ENCODE measurements at places on chromosomes 2 and 18.

GRCh38 chr2:126953483-126953882 lies 54.8 kb downstream of the TEX51 start:
- ATAC-seq = no peak

- ATAC-seq = no peak
Observed at GRCh38 chr2:120745420-120746111, 9.9 kb downstream of the GLI2 start.

GRCh38 chr2:2947406-2947805 lies 430.2 kb downstream of the EIPR1 start:
- no peak for ATAC-seq

DNA sequence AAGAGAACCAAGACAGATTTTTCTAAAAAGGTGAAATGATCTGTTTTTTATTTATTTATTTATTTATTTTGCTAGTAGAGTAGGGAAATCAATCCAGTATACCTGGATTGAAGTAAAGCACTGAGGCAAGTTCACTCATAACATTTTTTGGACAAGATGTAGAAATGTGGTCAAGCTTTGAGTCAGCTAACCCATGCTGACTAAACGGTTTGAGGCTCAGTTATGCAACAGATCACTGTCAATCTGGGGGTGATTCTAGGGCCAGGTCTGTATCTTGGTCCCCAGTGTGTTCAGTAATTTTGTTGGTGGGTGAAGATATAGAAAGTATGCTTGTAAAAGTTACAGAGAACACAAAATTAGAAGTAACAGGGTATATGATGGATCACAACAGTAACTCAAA lies 60.2 kb downstream of the RMDN2 start:
- no peak for ATAC-seq

DNA sequence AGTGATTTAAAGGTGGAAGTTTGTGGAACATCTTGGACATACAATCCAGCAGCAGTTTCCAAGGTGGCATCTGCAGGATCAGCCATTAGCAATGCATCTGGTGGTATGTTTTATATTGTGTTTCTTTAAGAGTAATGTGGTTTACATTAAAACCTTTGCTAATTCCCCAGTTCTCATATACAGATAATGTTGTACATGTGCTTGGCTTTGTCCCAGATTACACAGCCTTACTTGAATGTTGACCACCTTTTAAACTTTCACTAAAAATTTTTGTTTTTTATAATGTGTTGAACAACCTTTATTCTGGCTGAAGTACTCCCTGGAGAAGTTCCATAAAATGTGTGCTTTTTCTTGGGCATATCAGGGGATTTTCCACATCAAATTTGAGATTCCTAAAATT lies 57.5 kb downstream of the MIB1 start:
- no peak for ATAC-seq

- ATAC-seq = no peak
Observed at GRCh38 chr18:37734406-37734805, 168.8 kb upstream of the CELF4 start.

DNA sequence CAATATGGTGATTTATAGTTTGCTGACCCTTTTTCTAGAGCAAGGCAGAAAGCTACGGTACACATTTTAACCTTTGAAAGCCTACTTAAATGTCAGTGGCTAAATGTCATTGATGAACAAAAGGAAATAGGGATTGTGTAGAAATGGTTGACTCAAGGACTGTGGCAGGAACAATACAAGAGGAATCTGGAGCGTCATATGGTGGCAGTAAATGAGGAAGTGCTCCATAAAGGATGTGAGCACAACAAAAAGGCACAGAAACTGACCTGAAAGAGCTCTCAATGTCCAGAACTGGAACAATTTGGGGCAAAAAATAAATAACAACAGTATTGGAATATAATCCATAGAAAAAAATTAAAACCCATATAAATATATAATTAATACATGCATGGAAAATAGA lies 443.9 kb upstream of the VRK2 start:
- ATAC-seq = no peak

DNA sequence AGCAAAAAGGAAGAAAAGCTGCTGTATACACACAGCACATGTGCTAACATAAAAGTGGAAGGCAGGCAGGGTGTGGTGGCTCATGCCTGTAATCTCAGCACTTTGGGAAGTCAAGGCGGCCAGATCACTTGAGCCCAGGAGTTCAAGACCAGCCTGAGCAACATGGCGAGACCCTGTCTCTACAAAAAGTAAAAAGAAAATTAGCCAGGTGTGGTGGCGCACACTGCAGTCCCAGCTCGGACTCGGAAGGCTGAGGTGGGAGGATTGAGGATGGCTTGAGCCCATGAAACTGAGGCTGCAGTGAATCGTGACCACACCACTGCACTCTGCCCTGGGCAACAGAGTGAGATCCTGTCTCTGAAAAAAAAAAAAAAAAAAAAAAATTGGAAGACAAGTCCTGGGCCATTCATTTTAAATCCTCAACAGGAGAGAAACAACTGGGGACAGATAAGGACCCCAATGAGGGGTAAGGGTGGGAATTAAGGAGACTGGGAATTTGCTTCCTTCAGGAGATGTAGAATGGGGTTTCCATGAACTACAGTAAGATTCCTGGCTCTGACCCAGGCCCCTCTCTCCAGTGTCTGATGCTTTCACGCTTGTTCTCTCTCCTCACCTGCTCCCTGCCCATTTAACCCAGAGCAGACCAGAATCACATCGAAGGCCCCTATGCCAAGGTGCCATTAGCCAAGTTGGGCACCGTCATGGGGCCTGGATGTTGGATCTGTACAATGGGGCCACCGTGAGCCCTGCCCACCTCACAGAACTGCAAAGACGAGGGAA lies 29.6 kb downstream of the TNS1 start:
- ATAC-seq = no peak

DNA sequence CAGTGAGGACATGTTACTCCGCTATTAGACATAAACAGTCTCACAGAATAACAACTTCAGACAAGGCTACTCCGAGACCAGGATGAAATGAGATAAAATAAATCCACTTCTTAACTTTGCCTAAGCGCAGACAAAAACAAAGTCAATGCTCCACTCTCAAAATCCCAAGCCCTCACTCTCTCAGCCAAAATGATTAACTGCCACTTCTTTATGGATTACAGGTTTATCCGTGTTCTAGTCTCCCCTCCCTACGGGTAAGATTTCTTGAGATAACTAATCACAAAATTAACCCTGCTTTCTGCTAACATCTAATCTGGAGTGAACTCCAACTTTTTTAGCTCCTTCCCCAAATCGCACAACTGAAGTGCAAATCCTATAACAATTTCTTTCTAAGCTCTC lies 1.1 kb upstream of the CRYGC start:
- ATAC-seq = no peak

DNA sequence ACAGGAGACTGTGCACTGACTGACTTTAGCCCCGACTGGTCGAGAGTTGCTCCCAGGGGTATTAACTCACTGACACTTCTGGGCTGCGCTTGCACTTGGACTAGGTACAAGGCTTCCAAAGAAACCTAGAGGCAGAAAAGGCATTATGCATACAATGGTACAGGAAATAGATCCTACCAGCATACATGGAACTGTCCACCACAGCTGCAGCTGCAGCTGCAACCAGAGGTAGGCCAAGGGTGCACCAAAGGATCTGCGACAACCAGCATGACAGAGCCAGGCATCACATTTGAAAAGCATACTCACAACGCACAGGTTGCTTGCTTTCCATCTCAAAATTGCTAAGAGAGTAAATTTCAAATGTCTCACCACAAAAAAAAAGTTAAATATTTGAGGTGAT lies 22.6 kb upstream of the PGAP1 start:
- no peak for ATAC-seq

GRCh38 chr2:86021396-86022378 lies 84.0 kb downstream of the POLR1A start:
- ATAC-seq = no peak

GRCh38 chr2:68319398-68320117 lies at the start of gene CNRIP1:
Gene CNRIP1, minus strand, starts transcription at chr2:68319949. Its CDS starts 549 bp downstream, at chr2:68319400.
- ATAC-seq = peak; percentile 82

GRCh38 chr18:42961298-42961697 lies 154.2 kb downstream of the RIT2 start:
- ATAC-seq = no peak

- peak; percentile 72 for ATAC-seq
Observed at GRCh38 chr2:167196461-167197252, 308.4 kb downstream of the XIRP2 start.

GRCh38 chr18:711310-711656 lies 1.1 kb downstream of the ENOSF1 start:
- ATAC-seq = peak; percentile 24

DNA sequence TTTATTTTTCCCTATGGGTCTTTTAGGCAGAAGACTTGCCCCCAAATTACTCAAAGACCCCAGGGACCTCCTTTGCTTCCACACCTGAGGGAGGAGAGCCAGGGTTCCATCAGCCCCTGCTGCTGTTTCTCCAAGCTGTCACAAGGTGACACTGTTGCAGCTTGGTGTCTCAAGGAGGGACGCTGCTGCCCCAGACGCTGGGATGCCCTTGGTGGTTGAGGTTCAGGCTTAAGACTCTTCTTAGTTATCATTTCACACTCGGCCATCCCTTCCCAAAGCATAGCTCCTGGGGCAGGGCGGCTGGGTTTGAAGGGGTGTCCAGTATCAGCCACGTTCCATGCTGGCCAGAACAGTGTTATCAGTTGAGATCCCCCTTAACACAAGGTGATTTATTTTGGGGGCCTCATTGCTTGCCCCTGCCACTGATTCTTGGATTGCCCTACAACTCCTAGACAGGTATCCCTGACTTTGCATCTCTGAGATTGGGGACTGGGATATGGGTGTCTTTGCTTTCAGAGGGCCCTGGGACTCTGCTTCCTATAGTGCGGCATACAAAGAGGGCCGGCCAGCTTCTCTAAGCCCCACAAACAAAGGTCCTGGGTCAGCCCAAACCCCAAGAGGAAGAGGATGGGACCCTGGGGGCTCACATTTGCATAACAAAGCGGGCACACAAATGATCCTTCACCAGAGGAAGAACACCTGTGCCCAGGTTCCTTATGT lies 22.7 kb downstream of the GPR55 start:
- ATAC-seq = peak; percentile 87

DNA sequence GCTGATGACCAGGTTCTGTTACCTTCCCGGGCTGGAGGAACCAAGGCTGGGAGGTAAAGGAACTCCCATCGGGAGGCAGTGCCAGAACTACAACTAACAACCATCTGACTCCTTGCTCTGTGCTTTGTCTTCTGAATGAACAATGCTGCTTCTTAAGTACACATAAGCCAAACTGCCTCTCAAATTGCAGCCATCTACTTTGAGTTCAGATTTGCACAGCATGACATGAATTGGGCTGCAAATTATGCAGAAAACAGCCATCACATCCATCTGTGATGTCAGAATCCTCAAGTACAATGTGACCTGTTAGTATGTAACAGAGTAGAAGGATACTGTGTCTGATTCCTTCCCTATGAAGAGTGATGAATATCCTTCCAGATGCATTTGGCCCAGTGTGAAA lies 290.6 kb downstream of the ZNF521 start:
- ATAC-seq = no peak

GRCh38 chr2:113342650-113343049 lies 63.9 kb upstream of the PAX8 start:
- no peak for ATAC-seq

DNA sequence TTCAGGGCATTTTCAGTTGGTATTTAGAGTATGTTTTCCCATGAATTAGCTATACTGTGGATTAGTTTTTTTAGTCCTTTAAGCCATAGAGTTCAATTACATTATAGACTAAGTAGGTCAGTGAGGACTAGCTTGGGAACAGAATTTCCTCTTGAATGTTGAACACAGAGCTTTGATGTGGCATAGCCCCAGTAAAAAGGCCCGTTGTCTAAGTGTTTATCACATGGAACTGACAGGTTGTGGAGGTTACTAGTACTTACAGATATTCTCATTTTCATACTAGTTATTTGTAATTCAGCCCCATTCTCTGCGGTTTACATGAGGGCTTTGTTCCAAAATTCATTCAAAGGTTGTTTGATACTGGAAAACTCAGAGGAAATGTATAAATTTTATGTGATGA lies 6.2 kb downstream of the INSIG2 start:
- no peak for ATAC-seq

GRCh38 chr2:176105078-176105729 lies 1.9 kb upstream of the HOXD11 start:
- ATAC-seq = peak; percentile 11

DNA sequence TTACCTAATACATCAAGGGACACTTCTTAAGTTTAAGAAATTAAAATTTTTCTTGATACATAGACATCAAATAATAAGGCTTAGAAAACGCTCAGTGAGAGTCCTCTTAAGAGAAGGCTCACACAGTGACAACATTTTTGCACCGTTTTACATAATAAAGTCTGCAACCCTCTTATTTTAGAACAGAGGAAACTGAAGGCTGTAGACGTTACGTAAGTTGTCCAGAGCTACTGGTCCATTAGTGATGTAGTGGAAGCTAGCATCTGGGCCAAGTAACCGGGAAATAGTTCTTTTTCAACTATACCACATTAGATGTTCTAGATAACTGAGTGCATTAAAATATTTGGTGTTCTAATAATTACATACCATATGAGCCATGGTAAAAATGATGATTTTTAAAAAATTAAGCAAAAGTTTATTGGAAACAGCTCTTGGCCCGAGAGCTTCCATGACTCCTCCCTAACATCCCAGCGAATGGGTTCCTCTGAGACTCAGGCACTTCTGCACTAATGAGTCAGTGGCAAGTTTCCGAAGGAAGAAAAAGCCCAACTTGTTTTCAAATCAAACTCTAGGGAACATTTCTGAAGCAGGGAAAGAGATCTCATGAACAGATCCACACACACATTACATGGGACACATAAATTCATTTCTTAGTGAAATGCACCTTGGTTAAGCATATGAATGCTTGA lies 232.6 kb upstream of the PXDN start:
- ATAC-seq = no peak

DNA sequence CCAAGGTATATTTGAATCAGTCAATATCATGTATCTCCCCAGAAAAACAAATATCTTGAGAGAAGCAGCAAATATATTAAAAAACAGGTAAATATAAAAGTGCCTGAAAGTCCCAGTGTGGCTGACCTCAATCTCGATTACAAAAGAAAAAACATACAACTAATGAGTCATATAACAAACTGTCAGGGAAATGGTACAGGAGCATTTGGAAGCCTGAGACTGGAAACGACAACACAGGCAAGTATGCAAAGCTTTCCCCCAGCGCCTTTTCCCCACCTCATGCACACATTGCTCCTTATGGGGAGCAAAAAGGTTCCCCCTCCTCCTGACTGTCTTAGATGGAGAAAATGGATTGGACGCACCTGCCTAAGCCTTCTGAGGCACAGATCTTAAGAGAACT lies 230.7 kb downstream of the TMX3 start:
- no peak for ATAC-seq

- peak; percentile 86 for ATAC-seq
Observed at GRCh38 chr2:226215902-226216503, 583.6 kb downstream of the IRS1 start.

GRCh38 chr2:2027271-2027670 lies 283.0 kb upstream of the PXDN start:
- ATAC-seq = no peak
